ENCODE measurements at places on chromosomes 6 and 20.
A peak's percentile ranks its signal among the peaks of the same experiment; 100 is the strongest.

GRCh38 chr6:142138876-142139275, 6.2 kb downstream of the GJE1 start:
- DNase-seq = no peak

GRCh38 chr6:157428427-157429202, 47.6 kb downstream of the ZDHHC14 start:
- no peak for DNase-seq

- DNase-seq = no peak
Measured at GRCh38 chr6:21181866-21182265, 411.7 kb upstream of the SOX4 start.

GRCh38 chr6:17448165-17448564, 54.8 kb downstream of the CAP2 start:
- DNase-seq = peak; percentile 73

DNA sequence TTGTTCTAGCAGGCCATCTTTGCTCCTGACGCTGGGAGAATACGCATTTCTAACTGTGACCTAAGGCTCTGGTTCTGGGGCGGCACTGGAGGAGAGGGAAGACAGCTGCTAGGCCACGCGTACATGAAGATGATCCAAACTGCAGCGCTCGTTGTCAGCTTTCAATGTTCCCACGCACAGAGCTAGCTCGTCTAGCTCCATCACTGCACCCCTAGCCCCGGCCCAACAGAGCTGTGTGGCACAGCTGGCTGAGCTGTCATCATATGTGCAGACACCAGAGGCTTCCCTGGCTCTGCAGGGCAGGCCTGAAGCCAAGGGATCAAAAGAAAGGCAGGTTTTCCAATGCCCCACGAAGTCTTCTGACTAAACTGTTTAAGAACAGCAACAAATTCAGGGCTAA, 124.7 kb downstream of the IRF4 start:
- DNase-seq = no peak

DNA sequence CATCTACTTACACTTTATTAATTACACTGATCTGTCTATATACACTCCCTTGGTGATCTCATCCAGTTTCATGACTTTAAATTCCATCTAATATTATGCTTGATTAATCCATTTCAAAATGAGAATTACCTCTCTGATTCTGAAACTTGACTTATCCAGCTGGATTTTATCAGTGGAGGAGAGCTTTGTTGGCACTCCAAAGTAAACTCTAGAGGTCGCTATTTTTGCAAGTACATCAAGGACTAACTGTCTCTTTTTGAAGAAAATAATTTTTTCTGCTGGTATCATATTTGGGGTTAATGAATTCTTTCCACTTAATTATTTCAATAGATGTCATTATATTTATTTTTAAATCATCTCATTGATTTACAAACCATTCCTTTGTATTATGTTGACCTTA, 630.3 kb upstream of the MAN1A1 start:
- no peak for DNase-seq

GRCh38 chr6:33634161-33634727, 13.1 kb downstream of the ITPR3 start:
- DNase-seq = no peak

DNA sequence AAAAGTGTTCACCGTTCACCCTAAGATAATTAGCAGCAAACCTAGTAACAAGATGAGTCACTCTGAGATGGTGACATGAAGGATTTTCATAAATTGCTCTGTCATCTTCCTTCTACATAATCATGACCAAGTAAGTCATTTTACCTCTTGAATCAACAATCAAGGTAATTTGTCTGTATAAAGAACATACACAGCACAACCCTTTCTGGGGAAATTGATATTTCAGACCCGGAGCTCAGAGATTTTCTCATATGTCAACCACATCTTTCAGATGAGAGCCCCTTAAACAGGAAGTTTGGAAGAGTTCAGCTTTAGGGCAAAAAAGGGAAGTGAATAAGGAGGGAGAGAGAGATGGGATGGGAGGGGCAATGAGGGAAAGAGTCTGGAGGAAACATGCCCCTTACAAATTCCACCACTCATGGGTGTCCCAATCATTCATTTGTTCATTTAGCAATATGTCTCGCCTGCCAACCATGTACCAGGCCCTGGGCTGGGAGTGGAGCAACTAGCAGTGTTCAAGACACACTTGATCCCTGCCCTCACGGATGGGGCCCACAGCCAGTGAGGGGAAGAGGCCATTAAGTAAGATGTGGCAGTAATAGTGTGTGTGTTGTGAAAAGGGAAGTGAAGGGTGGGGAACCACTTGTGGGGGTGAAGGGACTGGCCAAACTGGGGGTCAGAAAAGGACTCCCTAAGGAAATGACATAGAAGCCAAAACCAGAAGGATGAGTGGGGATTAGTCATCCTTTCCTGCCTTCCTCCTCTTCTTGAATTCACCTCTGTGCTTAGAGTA, 190.9 kb downstream of the MAFB start:
- DNase-seq = no peak

- DNase-seq = no peak
Measured at GRCh38 chr6:13741365-13741764, 29.7 kb upstream of the RANBP9 start.

- DNase-seq = no peak
Measured at GRCh38 chr6:84269947-84270733, 42.7 kb upstream of the CEP162 start.

- peak; percentile 79 for DNase-seq
Measured at GRCh38 chr6:84466511-84466910, 239.1 kb upstream of the CEP162 start.

DNA sequence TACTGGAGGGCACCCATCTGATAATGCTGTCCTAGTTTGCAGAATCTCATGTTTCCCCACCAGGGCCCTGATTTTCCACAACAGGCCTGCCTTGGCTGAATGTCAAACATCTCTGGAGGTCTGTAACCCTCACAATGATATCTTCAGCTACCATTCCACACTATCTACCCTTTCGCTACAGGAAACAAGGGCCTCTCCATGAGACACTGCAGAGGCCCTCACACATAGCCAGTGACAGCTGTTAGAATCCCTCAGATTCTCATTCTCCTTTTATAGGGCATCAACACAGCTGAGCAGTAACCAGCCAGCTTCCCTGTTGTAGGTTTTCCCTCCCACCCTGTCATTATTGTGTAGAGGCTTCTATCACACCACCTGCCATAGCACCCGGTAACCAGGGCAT, 29.6 kb upstream of the MICB start:
- no peak for DNase-seq

DNA sequence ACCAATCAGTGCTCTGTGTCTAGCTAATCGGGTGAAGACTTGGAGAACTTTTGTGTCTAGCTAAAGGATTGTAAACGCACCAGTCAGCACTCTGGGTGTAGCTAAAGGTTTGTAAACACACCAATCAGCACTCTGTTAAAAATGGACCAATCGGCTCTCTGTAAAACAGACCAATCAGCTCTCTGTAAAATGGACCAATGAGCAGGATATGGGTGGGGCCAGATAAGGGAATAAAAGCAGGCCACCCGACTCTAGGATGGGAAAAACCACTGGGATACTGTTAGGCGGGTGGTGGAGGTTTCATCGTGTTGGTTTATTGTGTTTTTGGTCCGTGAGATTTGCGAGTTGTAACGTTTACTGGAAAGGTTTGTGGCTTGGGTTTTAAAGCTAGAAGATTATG, 25.5 kb upstream of the GFOD1 start:
- DNase-seq = no peak

DNA sequence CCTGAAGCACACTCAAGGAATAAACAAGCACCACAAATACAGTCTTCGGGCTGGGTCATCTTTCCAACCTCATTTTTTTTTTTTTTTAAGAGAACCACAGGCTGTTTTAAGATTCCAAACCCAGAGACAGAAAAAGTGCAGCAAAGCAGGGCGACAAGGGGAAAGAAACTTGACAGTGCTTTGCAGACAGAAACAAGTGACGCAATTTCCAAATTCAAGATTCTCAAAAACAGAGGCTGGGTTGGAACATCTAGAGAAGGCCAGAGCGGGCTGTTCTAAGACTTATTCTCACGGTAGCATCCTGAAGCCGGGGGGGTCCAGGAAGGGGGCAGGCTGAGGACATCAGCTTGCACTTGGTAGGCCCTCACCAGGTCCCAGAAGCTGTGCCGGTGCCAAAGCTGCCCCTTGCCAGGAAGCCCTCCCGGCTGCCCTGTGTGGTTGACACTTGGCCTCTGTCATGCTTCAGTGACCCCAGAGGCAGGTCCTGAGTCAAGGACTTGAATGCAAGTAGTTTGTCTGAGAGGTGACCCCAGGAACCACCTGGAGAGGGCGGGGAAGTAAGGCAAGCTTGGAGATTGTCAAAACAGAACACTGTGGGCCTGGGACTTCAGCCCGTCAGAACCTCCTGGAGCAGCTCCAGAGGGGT, 50.5 kb downstream of the BMP7 start:
- no peak for DNase-seq

DNA sequence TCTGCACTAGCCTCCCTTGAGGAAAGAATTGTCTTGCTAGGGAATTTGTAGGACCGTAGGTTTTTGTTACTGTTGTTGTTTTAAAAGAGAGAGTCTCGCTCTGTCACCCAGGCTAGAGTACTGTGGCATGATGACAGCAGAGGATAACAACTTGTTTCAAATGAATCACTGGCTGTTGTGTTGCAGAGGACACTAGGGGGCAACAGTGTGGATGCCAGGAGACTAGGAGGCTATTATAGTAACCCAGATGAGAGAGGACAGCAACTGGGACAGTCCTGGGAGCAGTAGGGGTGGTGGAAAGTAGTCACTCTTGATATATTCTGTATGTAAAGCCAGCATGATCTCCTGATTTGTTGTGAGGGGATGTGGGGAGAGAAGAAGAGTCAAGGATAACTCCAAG, 41.8 kb upstream of the LAMA4 start:
- DNase-seq = peak; percentile 84

- DNase-seq = no peak
Measured at GRCh38 chr6:78618970-78619369, 248.4 kb upstream of the IRAK1BP1 start.

DNA sequence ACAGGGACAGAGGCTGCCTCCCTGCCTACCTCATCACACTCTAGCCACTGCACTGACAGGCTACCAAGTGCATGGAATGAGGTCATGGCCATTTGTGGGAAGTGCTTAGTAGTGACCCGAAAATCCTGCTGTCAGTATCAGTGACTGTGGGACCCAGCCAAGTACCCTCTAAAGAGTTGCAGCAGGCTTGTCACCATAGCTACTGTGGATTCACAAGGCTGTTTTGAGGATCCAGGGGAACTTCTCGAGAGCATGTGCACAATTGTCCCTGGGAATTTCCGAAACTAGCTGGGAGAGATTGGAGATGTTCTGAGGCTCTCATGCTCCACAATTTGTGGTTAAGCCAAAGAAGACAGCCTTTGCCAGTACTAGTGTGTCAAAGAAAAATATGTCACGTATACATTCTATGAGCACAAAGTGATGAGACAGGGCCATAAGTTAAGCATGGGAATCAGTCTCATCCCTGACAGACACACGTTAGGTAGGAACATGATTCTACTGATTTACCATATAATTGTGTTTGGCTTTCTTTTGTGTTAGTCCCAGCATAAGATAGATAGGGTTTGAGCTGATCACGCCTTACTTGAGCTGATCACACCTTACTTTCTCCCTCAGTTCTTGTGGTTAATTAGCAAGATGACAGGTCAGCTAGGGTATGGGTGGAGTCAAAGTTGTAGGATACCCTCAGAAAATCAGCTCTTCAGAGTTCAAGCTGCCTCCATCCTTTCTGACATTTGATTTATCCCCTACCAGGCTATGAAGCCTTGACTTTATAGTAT, 42.6 kb upstream of the TMEM170B start:
- peak; percentile 45 for DNase-seq

DNA sequence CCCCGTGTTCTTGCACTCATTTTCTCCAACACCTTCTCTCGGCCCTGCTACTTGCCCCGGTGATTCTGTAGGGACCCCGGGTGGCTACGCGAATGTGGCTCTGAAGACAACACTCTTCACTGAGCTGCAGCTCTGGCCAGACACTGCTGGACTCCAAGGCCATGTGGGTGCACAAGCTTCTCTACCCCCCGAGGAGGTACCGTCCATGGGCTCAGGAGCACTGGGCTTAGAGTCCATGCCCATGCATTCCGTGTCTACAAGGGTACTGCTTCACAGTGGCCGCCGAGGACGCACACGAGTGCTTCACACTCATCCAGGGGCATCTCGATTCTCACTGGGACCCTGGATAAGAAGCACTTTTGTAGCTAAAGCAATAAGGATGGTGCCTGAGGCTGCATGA, 59.5 kb downstream of the SMOC2 start:
- DNase-seq = no peak

DNA sequence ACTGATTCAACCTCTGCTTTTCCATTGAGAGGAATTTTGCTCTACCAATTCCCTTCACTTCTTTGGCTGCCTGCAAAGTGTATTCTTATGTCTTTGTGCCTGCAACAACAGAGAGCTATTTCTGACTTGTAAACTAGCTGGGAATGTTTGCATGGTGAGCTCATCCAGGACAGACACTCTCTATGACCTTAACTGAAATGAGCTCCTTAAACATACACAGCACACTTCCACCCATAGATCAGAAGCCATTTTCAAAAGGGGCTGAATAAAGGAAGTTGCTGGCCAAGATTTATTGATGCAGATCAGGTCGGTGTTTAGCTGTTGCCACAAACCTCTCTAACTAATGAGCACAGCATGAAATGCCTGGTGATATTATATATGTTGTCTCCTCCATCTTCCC, 377.7 kb downstream of the BTBD9 start:
- peak; percentile 94 for DNase-seq

DNA sequence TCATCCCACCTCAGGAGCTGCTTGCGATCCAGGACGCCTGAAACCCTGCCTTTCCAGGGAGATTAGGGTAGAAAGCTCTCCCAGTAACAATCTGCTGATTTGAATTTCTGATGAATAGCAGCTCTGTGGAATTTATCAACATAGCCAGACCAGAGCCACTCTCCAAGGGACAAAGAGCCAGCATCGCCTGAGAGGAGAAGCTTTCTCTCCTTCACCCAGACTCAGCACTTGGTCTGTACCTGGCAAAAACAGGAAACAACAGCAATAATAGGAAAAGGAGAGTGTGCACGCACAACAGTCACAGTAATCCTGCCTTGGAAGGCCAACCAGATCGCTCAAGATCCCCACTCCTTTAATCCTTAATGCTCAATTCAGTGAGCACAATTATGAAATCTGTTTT, 22.3 kb upstream of the ROS1 start:
- peak; percentile 45 for DNase-seq

DNA sequence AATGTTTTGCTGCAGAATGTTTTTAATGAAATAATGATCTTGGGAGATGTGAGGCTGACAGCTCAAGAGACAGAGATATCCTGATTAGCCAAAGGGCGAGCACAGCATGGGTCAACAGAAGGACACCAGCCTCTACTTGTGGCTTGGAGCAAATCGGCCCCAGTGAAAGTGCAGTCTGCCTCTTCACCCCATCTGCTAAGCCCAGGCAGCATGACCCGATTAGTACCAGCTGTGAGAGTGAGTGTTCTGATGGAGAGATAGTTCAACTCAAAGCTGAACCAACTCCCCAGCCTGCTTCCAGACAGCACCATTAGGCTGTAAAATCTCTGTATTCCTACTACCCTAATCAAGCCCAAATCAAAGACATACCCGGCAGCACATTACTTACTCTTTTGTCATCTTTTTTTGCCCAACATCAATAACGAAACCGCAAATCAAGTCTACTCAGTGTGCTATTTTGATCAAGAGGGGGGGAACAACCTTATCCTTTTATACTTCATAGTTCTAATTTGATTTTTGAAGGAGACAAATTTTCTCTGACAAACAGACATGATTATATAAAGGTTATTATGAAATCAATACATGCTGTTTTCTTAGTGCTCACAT, 514.1 kb upstream of the NRSN1 start:
- DNase-seq = no peak

Measured in fibroblast of skin of back (primary cell).